ENCODE measurements at places on chromosomes 4 and X. TPM values are rescaled to one million over a fixed set of nuclear protein-coding genes. Genes with fewer than 3 reads are reported as not detected.

The RAB33A gene
- 0.49 TPM for total RNA-seq

- DNase-seq, result no peak
- no peaks in the 10 kb centered on the region for H3K36me3 ChIP-seq
- no peak overlapping the region for H3K27ac ChIP-seq
- H3K4me1 ChIP-seq, result peaks cover 28% of the 10 kb centered on the region
Observed at GRCh38 chr4:7549866-7550265, 115.1 kb upstream of the PSAPL1 start.

DNA sequence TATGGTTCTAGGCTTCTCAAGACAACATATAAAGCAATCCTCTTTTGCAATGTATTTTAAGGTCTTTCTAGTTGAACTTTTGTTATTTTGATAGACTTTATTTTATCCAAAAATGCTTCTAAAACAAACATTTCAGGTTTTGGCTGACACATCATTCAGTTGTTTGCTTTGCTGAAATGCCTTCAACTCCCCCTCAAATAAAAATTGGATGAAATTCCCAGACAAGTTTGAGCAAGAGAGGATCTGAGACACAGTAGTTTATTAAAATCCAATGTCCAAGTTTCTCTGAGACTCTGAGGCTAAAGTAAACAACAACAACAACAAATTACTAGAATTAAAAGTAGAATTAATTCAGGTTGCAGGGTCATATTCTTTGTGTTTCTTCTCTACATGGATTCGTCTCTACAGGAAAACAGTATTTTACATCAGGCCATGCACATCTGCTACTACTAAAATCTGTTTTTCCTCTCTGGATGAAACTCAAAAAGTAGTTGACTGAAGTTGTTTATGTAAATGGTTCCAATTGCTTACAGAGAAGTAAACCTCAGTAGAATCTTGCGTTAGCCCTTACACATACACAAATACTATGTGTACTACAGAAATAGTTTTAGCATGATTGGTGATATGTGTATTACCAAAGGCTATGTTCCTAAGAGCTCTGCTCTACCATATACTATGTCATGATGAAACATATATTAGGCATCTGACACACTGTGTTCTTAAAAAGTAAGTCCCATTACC lies 64.9 kb downstream of the PRSS12 start:
- no peak overlapping the region for H3K27ac ChIP-seq
- H3K4me1 ChIP-seq, result no peaks in the 10 kb centered on the region
- no peaks in the 10 kb centered on the region for H3K36me3 ChIP-seq
- peak; percentile 77 for DNase-seq
- H3K4me3 ChIP-seq, result no peak overlapping the region

DNA sequence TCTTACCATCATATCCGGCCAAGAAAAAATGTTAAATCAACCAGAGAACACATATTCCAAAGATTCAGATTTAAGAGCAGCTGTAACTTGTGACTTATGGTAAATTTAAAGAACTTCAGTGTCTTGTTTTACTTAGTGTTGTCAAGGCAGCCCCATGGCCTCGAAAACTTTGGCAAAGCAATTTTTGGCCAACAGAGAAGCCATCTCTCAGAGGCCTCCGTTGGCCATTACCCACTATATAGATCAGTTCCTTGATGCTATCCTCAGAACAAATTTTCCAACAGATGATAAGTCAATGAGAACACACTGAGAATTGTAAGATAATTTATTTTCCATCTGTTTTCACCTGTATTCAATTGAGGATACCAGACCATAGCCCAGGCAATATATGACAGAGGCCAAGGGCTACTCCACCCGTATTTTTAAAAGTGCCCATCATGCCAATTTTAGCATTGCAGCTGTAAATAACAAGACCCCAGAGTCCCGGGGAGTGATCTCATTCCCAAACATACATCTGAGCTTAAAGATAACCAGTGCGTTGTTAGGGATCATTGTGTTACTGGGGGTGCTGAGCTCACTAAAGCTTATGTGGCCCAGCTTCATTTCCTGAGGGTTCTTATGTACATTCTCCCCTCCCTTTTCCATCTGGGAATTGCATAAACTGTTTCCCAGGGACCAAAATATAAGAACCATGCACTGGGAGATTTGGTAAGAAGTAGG lies 50.0 kb upstream of the PDHA1 start:
- peak; percentile 89 for DNase-seq
- no peaks in the 10 kb centered on the region for H3K36me3 ChIP-seq
- no peaks in the 10 kb centered on the region for H3K4me1 ChIP-seq
- H3K27me3 ChIP-seq, result peaks cover 6% of the 10 kb centered on the region

GRCh38 chrX:39669668-39670067 lies 428.1 kb downstream of the BCOR start:
- H3K27me3 ChIP-seq, result peaks cover 50% of the 10 kb centered on the region
- H3K4me1 ChIP-seq, result peaks cover 19% of the 10 kb centered on the region
- H3K27ac ChIP-seq, result no peak overlapping the region

- no peak overlapping the region for H3K27ac ChIP-seq
- no peak overlapping the region for H3K4me3 ChIP-seq
- no peak for DNase-seq
- peaks cover 2% of the 10 kb centered on the region for H3K27me3 ChIP-seq
- no peaks in the 10 kb centered on the region for H3K4me1 ChIP-seq
- H3K36me3 ChIP-seq, result no peaks in the 10 kb centered on the region
Observed at GRCh38 chrX:31397119-31397518, 325.3 kb upstream of the FTHL17 start.

GRCh38 chrX:71846429-71846828 lies 64.2 kb upstream of the NHSL2 start:
- no peaks in the 10 kb centered on the region for H3K4me1 ChIP-seq
- no peak overlapping the region for H3K4me3 ChIP-seq
- H3K27ac ChIP-seq, result no peak overlapping the region
- H3K27me3 ChIP-seq, result no peaks in the 10 kb centered on the region

GRCh38 chr4:114417214-114417613 lies 181.4 kb upstream of the UGT8 start:
- no peaks in the 10 kb centered on the region for H3K36me3 ChIP-seq
- no peaks in the 10 kb centered on the region for H3K27me3 ChIP-seq
- H3K4me3 ChIP-seq, result no peak overlapping the region
- H3K27ac ChIP-seq, result no peak overlapping the region
- DNase-seq, result no peak
- no peaks in the 10 kb centered on the region for H3K4me1 ChIP-seq

The NDST3 gene
- 0.04 TPM for total RNA-seq

The UGT2A1 gene
- 0.31 TPM for total RNA-seq

DNA sequence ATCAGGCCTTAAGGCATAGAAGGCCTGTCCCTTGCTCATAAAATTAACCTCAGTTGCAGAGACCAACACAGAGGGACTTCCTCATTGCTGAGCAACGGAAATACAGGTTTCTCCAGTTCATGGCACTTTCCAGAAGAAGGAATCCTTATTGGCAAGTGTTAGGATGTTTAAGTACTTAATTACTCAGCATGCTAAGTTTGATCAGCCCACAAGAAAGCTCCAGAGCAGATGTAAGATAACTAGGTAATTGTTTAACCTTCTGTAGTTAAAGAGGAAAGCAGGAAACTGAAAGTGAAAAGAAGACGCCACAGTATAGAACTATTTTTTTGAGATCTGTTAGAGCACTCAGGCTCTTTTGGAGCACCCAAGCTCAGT lies 33.5 kb downstream of the SMS start:
- no peaks in the 10 kb centered on the region for H3K4me1 ChIP-seq
- H3K36me3 ChIP-seq, result peaks cover 23% of the 10 kb centered on the region
- no peak overlapping the region for H3K4me3 ChIP-seq
- no peak for DNase-seq
- peaks cover 15% of the 10 kb centered on the region for H3K27me3 ChIP-seq

The MID2 gene
- total RNA-seq, result 11.3 TPM

- peaks cover 13% of the 10 kb centered on the region for H3K4me1 ChIP-seq
- peaks cover 15% of the 10 kb centered on the region for H3K27me3 ChIP-seq
- H3K27ac ChIP-seq, result peak overlapping the region; percentile 92
Observed at GRCh38 chr4:148442832-148443511, 758 bp upstream of the NR3C2 start.

DNA sequence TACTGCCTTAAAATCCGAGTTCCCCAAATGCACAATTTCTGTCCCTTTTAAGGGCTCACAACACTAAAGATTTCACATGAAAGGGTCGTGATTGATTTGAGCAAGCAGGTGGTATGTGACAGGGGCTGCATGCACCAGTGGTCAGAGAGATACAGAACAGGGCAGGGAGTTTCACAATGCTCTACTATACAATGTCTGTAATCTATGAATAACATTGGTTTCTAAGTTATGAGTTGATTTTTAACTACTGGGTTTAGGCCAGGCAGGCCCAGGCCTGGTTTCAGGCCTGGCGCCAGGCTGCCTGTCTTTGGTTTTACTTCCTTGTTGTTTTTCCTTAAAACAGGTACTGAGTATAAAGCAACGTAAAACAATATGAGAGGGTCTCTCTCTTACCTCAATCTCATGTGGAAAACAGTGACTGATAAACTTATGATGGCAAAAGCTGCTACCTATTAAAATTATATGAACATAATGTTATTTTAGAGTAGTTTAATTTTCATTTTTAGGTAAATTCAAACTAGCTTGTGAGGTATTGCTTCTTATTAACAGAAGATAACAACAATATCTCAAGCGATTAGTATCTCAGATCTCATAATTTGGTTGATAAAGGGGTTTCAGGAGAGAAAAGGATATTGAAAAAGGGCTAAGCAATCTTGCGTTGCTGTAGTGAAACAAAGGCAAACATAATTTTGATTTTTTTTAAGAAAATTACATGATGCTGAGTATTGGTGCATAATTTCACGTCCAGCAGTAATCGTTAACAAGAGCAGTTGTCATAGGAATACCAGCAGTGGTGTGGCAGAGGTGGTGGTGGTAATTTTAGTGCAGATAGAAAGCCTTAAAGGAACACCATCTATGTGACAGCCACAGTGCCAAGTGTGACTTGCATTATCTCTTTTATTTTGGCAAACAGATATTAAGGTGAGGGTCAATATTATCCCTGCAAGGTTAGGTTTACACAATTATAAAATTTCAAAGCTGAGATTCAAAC lies 944.4 kb upstream of the GRID2 start:
- H3K4me1 ChIP-seq, result no peaks in the 10 kb centered on the region
- no peak overlapping the region for H3K27ac ChIP-seq
- no peak for DNase-seq
- H3K36me3 ChIP-seq, result no peaks in the 10 kb centered on the region
- H3K27me3 ChIP-seq, result no peaks in the 10 kb centered on the region

The NPY2R gene
- total RNA-seq, result under 0.01 TPM

The AKAP14 gene
- total RNA-seq, result not detected

GRCh38 chr4:83569987-83570386 lies 34.1 kb downstream of the GPAT3 start:
- DNase-seq, result peak; percentile 43
- no peaks in the 10 kb centered on the region for H3K36me3 ChIP-seq
- H3K4me1 ChIP-seq, result no peaks in the 10 kb centered on the region

- peak; percentile 90 for DNase-seq
- peaks cover 10% of the 10 kb centered on the region for H3K36me3 ChIP-seq
- H3K27me3 ChIP-seq, result no peaks in the 10 kb centered on the region
- H3K4me1 ChIP-seq, result peaks cover 28% of the 10 kb centered on the region
- H3K27ac ChIP-seq, result peak overlapping the region; percentile 83
- no peak overlapping the region for H3K4me3 ChIP-seq
Observed at GRCh38 chr4:76708971-76709771, 188.8 kb downstream of the SOWAHB start.

DNA sequence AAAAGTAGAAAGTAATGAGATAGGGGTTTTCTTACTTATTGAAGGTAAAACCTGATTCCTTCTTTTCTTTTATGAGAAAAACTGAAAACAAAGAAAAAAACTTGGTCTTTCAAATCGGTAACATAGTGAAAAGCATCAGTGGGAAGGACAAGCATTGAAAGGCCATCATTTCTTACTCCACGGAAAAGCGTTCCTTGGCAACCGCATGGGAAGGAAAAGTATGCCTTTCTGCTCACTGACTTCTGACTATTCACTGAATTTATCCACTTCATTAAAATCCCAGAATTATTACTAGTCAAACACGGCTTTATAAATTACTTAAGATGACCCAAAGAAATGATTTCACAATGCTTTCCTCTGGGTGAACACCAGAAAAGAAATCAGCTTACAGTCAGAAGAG lies 646.7 kb downstream of the TLL1 start:
- H3K36me3 ChIP-seq, result no peaks in the 10 kb centered on the region
- no peak overlapping the region for H3K4me3 ChIP-seq
- H3K27me3 ChIP-seq, result no peaks in the 10 kb centered on the region
- no peaks in the 10 kb centered on the region for H3K4me1 ChIP-seq

The PNPLA4 gene
- total RNA-seq, result 10.2 TPM

- no peak overlapping the region for H3K27ac ChIP-seq
- H3K4me1 ChIP-seq, result no peaks in the 10 kb centered on the region
- no peaks in the 10 kb centered on the region for H3K27me3 ChIP-seq
Observed at GRCh38 chr4:68451246-68452211, 4.3 kb downstream of the TMPRSS11E start.

The FOXR2 gene
- not detected for total RNA-seq

- H3K4me3 ChIP-seq, result no peak overlapping the region
- H3K4me1 ChIP-seq, result peaks cover 5% of the 10 kb centered on the region
- peaks cover 5% of the 10 kb centered on the region for H3K27me3 ChIP-seq
- DNase-seq, result no peak
Observed at GRCh38 chrX:132482632-132483031, 6.2 kb downstream of the MBNL3 start.

The TBC1D19 gene
- 17.5 TPM for total RNA-seq

- peaks cover 2% of the 10 kb centered on the region for H3K36me3 ChIP-seq
- H3K27me3 ChIP-seq, result no peaks in the 10 kb centered on the region
- no peak for DNase-seq
- H3K4me1 ChIP-seq, result peaks cover 5% of the 10 kb centered on the region
Observed at GRCh38 chr4:169437299-169438047, 166.7 kb upstream of the SH3RF1 start.

The ZNF630 gene
- total RNA-seq, result 2.3 TPM

The DKK2 gene
- total RNA-seq, result 45.0 TPM

Data from muscle of leg (tissue), 16 donors.